ENCODE measurements at places on chromosomes 3 and 15.

DNA sequence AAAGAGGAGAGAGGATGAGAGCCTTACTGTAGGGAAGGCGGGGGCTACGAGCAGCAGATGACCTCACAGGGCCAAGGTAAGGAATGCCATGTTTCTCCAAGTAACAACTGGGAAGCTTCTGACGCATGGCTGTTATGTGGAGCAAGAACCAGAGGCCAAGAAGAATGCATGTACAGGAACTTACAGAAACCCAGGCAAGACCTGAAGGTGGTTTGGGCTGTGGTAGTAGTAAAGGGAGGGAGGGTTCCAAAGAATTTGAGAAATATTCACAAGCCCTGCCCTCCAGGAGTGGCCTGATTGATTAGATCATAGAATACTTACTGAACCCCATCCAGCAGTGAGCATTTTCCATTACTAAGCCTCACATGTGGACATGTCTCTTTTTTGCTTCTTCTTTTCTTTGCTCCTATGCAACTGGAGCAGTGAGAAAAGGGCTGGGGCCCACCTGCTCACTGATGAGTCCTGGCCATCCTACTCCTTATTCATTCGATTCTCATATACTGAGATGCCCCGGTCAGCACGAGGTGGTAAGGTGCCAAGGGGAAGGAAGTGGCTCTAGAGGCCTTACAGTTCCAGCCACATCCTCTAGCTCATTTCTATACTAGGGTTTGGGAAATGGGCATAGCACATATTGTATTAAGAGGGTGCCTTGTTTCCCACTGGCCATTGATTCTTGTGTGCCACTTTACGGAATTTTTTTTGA is 8.3 kb upstream of the SLC12A8 start:
- DNase-seq, result no peak

DNA sequence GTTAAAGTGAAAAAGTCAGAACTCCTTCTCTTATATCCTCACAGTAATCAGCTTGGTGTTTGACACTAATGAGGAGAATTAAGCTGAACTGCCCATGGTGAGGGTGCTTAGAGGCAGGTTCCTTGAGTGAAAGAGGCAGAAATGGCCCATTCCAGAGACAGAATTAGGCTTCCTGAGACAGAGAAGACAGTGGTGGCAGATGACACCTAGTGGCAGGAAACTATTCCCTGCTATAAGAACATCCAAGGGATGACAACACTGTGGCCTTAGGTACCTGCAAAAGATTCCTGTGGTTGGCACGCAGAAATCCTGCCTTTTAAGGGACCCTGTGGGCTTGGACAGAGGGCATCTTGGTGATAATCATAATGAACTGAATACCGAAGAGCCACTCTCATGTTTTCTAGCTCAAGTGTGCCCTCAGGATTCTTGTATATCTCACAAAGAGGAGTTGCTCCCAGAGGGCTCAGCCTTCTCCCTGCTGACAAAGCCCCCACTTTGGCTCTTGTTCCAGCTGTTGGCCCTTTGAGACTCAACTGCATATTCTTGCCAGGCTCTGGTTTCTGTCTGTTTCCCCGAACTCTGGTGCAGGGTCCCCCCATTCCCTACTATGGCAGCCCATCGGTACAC is 56.0 kb downstream of the KBTBD12 start:
- peak; percentile 70 for DNase-seq

DNA sequence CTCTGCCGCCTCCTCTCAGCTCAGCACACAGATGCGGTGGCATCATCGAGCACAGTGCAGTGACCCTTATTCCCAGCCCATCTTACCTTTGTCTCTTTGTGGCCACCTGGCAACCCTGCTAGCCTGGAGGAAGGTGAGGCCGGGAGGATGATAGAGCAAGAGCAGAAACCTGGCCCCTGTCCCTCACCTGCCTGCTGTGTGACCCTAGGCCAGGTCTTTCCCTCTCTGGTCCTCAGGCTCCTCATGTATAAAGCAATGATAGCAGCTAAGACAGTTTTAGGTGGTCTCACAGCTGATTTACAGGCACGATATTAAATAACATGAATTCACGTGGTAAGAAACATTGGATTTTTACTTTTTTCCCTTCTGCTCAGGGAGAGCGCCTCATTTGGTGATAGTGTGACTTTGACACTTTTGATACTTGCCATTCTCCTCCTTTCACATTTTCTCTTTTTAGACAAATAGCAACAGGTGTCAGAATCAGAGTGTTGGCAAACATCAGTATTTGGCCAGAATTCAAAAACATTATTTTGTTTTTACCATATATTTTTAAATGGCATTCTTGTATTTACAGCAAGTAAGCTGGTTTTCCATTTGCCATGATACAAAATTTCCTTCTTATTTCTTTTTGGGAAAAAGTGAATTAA is 29.5 kb upstream of the CTSH start:
- DNase-seq, result no peak

DNA sequence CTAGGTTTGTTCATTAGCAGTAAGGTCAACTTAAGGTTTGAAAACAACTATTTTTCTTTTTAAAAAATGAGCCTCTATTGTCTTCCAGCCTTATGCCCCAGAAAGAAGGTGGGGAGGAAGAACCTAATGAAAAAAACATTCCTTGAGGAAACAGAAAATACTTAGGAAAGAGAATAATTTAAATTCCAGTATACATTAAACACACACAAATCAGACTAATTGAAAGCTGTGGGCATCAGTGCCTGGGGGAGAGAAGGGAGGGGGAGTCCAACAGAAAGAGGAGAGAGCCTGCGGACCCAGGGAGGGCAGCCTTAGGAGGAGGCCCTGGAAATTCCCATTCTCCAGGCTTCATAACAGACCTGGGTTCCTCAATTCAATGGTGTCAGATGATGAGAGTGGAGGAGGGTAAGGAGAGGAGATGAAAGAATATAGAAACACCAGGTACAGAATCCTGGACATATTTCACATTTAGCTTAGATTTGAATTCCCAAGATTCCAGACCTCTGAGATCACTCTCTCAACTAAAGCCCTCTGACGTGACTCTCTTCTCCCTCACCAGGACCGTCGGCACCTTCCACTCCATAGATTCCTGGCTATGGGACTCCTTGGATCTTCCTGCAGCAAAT is 320.5 kb upstream of the UMPS start:
- no peak for DNase-seq

DNA sequence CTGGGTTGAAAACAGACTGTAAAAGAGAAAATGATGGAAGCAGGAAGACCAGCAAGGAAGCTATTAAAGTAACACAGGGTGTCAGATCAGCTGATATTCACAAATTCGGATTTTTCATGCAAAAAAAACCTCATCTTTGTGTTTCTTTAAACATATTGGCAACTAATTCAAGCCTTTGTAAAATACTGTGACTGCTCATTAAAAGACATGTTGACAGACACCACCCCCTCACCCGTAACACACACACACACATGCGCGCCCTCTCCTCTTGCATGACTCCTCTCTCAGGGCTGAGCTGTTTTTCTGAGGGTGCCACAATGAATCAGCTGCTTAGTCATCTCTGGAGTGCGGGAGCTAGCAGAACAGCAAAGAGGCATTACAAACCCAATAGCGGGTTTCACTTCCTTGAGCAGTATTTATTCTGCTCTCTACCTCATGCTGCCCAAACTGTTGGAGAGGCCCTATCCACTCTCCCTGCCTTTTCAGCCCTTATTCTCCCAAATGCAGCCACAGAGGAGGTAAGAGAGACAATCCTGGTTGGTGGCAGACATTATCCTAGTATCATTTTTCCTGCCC is 35.8 kb upstream of the CCDC80 start:
- DNase-seq, result peak; percentile 94

- DNase-seq, result no peak
These were observed 126.5 kb downstream of the CMSS1 start for GRCh38 chr3:99943931-99944761.

DNA sequence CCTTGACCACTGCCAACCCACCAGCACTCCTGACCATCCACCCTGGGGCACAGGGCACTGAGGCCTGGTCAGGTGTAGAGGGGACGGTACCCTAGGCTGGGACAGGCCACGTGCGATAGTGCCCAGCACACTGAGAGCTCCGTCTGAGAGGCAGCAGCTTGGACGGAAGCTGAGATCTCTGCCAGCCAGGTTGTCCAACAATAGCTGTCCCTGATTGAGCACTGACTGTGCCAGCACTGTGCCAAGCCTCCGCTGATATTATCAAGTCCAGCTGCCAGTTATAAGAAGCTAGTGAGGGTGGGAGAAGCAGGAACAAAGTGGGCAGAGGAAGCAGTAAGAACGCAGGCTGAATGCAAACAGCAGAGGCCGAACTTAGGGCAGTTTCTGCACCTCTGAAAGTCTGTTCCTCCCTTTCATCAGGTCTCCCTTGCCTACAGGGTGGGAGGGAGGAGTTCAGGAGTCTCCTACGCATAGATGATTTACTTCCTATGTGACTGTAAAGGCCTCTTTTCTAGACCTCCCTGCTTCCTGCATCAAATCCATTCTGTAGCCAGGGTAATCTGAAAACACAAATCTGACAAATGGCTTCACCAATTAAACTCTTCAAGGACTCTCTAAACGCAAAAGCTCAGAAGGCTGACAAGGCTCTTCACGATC is 29.7 kb downstream of the MRPS11 start:
- no peak for DNase-seq

DNA sequence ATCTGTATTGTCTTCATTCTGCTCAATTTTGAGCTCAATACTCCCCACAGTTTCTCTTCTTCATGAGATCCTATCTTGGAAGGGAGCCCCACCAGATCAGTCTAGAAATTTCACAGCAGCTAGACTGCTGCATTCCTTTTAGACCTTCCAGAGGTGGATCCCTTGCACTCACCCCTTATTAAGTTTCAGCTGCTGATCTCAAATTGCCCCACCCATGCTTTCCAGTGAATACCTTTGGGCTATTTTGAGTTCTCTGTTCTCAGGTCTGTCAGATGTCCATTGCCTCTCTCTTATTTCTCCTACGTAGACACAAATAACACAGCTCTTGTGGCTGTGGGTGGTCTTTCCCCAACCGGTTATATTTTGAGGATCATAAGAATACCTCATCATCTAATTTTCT is 60.8 kb downstream of the GPR156 start:
- no peak for DNase-seq

DNA sequence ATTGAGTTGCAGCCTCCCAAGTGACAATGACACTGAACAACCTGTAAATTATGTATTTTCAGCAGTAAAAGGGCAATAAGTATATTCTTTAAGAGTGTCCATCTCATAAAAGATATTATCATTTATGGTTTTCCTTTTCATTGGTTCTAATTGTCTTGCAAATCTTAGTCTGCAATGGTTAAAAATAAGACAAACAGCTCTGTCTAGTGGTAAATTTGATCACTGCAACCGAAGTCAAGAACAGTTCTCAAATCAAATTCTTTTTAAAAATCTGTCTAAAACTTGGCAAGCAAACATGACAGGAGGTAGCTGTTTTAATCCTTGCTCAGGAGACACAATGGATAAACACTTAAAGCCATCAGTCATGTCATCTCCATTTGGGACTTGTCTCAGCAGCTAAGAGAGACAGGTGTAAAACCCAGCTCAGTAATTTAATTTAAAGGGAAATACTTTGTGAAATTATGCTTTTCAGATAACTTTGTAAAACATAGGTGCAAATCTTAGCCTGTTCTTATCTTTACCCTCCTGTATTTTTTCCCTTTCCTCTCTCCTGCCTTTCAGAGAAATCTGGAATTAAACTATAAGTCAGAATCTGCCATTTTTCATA is 150.3 kb upstream of the ARHGEF26 start:
- peak; percentile 59 for DNase-seq

GRCh38 chr3:130516645-130517512 is at the start of gene COL6A6:
Gene COL6A6, plus strand, starts transcription at chr3:130517177. Its CDS starts 43,188 bp downstream, at chr3:130560365.
- DNase-seq, result peak; percentile 8

GRCh38 chr3:98823791-98824190 is 60.7 kb downstream of the ST3GAL6 start:
- DNase-seq, result no peak

GRCh38 chr3:15754047-15754446 is 43.7 kb downstream of the ANKRD28 start:
- DNase-seq, result peak; percentile 30

DNA sequence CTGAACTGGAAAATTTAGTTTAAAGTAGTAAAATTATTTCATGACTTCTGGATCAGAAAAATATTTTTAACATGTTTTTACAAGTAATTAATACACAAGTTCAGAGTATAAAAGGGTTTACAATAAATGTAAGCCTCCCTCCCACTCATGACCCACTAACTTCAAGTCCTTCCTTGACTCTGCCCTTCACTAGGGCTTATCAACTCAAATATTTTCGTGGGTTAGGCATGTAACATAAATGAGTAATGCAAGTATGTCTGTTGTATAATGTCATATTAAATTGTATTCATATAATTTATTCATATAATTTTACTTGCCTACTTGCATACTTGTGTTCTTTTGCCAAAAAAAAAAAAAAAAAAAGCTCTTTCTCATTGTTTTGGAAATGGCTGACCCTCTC is 3.4 kb upstream of the OPA1 start:
- DNase-seq, result no peak

DNA sequence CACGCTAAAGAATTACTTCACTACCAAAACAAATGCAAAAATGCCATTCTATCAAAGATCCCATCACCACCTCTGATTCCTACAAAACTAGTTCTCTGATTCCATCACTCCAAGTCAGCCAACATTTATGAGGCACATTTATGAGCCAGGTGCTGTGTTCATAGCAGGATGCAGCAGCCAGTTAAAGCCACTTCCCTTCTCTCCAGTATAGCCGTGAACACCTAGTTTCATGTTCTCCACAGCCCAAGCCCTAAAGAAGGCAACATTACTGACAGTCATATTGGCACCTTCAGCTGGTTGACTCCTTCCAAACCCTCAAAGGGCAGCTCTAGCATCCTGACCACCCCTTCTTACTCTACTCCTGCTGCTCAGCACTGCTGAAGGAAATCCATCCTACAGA is 36.4 kb downstream of the RYK start:
- no peak for DNase-seq

DNA sequence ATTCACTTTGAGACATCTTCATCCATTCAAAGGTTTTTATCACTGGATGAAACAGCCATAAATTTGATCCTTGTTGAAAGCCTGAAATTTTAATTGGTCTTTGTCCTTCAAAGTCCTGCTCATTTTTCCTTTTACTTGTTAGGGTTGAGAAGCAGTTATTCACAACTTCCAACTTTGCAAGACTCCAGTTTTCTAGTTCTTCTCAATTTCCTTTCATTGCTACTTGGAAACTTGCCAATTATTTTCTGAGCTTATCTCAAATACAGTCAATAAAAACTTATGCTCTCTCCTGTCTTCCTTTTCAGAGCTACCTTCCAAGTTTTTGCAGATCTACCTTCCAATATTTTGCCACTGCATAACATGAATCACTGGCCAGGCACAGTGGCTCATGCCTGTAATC is 23.7 kb upstream of the CD276 start:
- DNase-seq, result no peak

DNA sequence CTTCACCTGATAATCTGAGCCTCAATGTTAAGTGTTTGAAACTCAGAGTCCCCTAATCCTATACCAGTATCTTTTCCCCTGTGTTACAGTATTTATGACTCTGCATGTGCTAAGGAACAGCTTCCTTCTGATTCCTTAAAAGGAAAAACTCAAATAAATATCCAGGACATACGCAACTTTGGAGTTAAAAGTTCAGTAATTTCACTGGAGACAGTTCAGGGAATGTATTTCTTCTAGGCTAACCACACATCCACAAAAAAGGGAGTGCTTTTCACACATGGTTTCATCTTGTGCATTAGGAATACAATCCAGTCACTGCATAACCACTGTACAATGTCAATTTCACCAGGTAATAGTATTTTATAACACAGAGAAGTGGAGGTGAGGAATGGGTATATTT is 31.0 kb downstream of the PGBD4 start:
- DNase-seq, result no peak

GRCh38 chr3:51830836-51831385 is 30.5 kb upstream of the IQCF2 start:
- DNase-seq, result no peak

GRCh38 chr3:45124352-45124751 is 21.8 kb downstream of the CDCP1 start:
- DNase-seq, result peak; percentile 86

Data from cardiac fibroblast (primary cell).